Colonic mucosa (tissue), 4 donors: ENCODE measurements at places on chromosomes 3 and 15. TPM values are rescaled to one million over a fixed set of nuclear protein-coding genes. Genes with fewer than 3 reads are reported as not detected.

Gene C3orf70
- 8.4 TPM for total RNA-seq

Gene FOXB1
- not detected for total RNA-seq

Gene C3orf49
- total RNA-seq, result not detected

Gene CEMIP
- total RNA-seq, result 2.1 TPM
